ENCODE measurements at places on chromosomes 3 and 15.

- DNase-seq = no peak
Measured at GRCh38 chr15:100588638-100589242, 13.2 kb downstream of the LINS1 start.

GRCh38 chr3:139935016-139935865, at the start of gene CLSTN2:
Gene CLSTN2 (plus strand): TSS chr3:139935185.
- no peak for DNase-seq

DNA sequence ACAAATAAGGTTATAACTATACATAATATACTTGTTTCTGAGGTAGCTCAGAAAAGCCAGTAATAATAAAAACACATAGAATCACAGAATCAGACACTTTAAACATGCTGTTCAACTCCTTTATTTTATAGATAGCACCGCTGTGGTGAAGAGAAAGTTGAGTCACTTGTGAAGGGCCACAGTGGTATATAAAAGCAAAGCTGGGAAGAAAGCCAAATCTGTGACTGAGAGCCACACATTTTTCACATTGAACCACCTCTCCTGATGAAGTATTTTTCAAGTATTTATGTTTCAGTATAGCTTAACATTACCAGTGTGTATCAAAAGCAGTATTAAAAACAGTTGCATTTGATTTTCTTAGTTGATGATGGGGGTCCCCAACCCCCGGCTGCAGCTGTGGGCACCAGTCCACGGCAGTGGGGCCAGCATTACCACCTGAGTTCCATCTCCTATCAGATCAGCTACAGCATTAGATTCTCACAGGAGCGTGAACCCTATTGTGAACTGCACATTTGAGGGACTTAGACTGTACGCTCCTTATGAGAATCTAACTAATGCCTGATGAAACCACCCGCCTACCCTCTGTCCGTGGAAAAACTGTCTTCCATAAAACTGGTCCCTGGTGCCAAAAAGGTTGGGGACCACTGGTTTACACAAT, 46.2 kb downstream of the TBL1XR1 start:
- DNase-seq = peak; percentile 66

DNA sequence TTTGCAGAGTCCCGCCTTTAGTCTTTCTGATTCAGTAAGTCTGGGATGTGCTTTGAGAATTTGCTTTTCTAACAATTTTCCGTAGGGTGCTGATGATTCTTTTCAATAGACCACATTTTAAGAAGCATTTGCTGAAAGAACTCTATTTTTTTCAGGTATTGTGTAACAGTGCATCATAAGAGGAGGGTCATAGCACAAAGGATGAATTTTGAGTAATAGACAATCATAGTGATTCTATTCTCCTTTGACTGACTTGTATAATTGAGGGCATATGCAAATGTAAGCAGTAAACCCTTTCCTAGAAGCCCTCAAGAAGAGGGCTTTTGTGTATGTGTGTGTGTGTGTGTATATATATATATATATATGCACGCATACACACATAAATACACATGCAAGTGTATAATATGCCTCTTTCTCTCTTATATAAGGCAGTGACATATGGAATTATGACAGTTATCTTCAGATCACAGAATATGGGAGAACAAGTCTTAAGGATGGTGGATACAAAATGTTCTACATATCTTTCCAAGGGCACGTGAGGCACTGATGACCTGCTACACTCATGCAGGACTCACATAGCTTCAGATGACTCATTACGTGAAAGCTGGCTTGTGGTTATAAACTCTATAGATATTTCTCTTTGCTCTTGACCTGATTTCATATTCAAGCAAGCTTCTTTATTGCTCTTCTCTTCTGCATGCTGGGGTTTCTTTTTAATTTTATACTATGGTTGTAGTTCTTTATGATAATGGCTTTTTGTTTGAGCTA, 6.5 kb upstream of the PLSCR1 start:
- no peak for DNase-seq

Measured in hematopoietic multipotent progenitor cell treated with erythropoietin and hydrocortisone succinate and interleukin-3 and kit ligand, for 15 days (in vitro differentiated cells).